ENCODE measurements at places on chromosomes 12 and 14.

- no peak for DNase-seq
Observed at GRCh38 chr14:23572836-23573235, 5.2 kb upstream of the AP1G2 start.

GRCh38 chr12:1034751-1035457 is 43.9 kb downstream of the ERC1 start:
- DNase-seq: no peak

GRCh38 chr14:75987201-75987970 is 1.8 kb downstream of the IFT43 start:
- DNase-seq: no peak

- no peak for DNase-seq
Observed at GRCh38 chr14:96385385-96385784, 6.5 kb upstream of the AK7 start.

GRCh38 chr12:89661706-89662330 is 46.8 kb downstream of the ATP2B1 start:
- no peak for DNase-seq

GRCh38 chr12:52010152-52010622 is 3.4 kb downstream of the TAMALIN start:
- DNase-seq: no peak

DNA sequence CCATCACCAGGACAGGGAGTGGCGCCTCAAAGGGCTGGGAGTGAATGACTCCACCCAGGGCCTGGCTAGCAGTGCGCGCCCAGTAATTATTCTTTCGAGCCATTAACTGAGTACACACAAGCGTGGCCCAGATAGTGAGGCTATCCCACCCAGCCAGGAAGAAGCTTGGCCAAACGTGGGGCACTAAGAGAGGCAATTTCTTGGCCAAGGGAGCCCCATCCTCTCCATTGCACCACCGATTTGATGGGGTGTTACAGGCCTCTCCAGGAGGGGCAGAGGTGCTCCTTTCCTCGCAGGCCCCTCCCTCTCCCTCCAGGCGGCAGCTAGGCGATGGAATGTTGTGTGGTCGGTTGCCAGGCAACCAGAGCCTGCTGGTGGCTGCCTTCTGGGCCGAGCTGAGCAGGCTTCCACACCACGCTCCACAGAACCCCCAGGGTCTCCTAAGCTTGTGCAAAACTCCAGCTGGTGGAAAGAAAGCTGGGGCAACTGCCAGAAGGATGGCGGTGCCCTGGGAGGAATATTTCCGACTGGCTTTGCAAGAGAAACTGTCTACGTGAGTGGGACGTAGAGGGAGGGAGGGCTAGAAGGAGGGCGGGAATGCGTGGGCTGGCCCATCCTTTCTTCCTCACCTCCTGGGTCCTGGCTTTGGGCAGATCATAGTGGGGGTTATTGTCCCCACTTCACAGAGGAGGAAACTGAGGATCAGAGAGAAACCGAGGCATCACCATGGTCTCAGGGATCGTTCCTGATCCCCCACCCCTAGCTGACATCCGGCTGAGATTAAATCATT is at the start of gene CFAP73:
Gene CFAP73 (plus strand): TSS at position 364 of the 790 bp plus-strand sequence. CDS start 134 bp downstream, at position 498.
- no peak for DNase-seq

- no peak for DNase-seq
Observed at GRCh38 chr12:81888106-81888740, 129.1 kb upstream of the PPFIA2 start.

GRCh38 chr12:58346032-58346632 is 404.8 kb downstream of the ATP23 start:
- peak; percentile 66 for DNase-seq

DNA sequence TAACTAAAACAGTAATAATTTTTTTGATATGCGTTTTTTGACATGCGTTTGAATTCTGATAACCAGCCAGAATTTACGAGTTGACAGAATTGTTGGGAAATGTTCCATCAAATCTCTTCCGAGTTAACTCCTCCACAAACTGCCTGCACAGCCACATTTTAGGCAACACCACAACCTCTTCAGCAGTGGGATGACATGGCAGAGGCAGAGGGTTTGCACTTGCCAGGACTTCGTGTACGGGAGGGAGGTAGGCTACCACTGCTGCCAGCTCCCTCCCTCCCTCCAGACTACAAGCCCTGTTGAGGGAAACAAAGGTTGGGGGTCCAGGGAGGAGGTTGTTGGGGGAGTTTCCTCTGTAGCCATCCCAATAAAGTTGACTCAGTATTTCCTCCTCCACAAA is 14.5 kb upstream of the ACTR6 start:
- DNase-seq: no peak

GRCh38 chr14:39430762-39431415 is 1.3 kb downstream of the FBXO33 start:
- no peak for DNase-seq

DNA sequence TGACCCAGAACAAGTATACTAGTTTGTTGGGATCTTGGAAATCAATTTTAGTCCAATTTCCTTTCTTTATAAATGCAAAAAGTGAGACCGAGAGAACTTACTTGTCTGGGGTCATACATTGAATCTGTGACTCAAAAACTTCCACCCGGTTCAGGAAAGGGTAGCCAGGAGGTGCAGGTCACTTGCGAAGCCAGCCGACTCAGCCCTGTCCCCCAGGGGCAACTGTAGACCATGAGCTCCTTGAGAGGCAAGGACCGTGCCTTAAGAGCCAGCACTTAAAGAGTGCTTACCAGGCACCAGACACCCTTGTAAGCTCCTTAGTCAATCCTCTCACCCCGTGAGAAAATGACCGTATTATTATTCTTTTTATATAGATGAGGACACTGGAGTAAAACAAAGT is 505 bp upstream of the BCDIN3D start:
- DNase-seq: no peak

GRCh38 chr14:102789349-102789748 is 12.1 kb downstream of the TRAF3 start:
- no peak for DNase-seq

GRCh38 chr14:42319996-42320395 is 713.3 kb downstream of the LRFN5 start:
- no peak for DNase-seq

DNA sequence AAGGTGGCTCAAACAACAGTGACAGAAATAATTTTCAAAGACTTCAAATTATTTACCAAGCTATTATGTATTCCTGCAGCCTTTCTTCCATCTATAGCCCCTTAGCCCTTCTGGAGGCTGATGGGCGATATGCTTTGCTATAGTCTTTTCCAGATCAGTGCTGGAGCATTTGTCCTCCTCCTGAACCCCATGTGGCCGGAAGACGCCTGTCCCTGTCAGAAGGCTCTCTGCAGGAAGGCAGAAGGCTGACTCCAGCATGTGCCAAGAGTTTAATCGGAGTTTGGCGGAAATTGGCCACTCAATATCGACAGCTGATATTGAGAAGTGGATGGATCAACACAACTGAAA is 49.3 kb upstream of the MAX start:
- no peak for DNase-seq

- DNase-seq: no peak
Observed at GRCh38 chr14:64363265-64363846, 24.8 kb upstream of the MTHFD1 start.

GRCh38 chr12:100724071-100724470 is 70.5 kb upstream of the ANO4 start:
- no peak for DNase-seq

DNA sequence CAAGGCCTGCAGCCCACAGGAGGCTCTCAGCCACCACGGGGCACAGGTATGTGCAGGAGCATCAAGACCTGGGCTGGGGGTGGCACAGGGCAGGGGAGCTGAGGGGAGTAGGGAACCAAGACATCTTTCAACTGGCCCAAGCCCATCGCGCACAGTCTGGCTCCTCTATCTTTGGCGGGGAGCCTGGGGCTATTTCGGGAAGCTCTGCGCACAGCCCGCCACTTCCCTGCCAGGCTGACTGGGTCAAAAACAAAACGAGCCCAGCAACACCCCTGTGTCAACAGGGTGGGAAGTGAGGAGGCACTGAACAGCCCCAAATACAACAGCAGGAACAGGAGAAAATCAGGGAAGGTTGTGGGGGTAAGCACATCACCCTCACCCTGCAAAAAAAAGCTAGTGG is 83.9 kb downstream of the ARL6IP4 start:
- DNase-seq: no peak

DNA sequence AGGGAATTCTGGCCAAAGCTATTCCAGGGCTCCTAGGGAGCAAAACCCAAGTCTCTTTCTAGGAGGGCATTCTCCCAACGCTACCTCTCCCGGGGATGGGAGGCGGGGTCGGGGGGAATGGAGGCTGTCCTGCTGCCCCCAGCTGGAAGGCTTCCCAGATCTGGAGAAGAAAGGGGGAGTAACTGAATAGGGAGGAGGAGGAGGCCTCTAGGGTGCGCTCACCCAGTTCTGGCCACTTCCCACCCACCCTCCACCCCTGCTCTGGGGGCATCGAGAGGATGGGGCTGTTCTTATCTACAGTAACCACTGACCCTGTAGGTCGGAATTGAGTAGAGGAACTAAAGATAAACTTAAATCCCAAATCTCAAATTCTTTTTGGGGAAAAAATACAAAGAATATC is 579 bp upstream of the RNASE1 start:
- DNase-seq: no peak

DNA sequence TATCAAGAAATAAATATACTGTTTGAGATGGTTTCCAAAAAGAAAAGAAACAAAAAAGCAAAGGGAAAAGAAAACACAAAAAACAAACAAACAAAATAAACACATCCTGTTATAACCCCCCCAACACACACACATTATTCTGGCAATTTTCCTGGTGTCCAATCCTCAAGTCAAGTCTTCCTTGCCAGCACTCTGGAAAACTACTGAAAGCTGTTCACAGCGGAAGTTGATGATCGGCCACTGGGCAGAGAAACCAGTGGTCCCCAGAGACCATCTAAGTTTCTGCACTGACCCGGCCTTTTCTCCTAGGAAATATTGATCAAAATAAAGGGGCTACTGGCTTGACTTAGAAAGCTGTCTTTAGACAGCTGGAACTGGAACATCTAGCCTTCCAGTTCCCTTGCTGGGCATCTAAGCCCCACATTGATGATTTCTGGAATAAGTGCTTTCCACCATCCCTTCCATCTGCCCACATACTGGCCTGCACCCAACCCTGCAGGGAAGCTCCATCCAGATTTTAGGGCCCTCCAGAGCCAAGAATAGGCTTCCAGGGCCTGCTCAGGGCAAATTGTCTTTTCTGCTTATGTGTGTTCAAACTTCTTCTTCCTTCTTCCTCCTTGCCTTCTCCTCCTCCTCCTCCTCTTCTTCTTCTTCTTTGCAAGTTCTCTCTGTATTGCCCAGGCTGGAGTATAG is 11.6 kb upstream of the PPP1CC start:
- DNase-seq: no peak

DNA sequence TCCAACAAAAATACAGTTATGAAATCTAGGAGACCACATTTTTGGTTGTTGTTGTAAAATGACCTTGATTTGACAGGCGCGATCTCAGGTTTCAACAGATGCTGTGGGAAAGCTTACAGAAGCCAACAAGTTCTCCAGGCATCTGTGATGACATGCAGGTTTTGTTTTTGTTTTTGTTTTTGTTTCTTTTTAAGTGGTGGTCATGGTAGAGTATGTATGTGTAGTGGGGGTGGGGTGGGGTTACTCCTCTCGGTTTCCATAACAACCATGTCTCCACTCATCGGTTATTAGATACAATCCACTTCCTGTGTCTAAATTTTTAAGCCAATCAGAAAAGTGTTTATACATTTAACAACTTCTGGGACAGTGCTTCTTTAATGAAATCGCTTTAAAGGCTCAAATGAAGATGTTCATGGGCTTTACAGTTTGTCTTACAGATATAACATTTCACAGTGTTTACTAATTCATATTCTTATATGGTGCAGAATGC is 199.9 kb upstream of the FOXN3 start:
- no peak for DNase-seq
